ENCODE measurements at places on chromosomes 7 and 10.

- no peak for DNase-seq
Measured at GRCh38 chr7:108598914-108599580, 29.4 kb downstream of the DNAJB9 start.

DNA sequence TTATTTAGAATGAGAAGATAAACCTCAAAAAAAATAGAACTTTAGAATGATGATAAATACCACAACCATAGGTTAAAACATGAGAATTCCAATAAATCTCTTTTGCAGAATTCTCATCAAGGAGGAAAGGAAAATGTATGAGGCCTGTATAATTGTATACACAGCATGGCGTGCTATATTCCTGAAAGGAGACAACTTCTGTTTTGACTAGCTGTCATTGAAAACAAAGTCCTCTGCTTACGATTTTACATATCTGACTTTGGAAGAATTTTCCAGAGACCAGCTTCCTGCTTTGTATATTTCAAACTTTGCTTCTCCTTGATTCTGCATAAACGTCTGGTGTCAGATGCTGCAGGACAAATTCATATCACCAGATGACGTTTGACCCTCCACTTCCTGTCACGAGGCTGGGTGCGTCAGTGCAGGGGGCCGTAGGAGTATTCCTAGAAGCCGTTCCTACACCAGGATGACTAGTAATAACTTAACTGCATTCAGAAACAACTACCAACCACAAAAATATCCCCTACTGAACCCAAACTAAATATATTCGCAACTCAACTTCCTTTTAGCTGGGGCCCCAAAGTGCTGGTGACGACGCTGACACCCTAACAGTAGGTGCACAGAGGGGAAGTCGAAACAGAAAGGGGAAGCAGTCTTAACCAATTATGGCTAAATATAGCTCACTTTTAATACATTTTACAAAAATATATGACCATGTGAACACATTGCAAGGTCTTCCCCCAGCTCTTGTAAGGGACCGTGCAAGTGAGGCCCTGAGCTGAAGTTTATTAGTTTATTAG is 178.6 kb upstream of the INHBA start:
- DNase-seq: no peak

DNA sequence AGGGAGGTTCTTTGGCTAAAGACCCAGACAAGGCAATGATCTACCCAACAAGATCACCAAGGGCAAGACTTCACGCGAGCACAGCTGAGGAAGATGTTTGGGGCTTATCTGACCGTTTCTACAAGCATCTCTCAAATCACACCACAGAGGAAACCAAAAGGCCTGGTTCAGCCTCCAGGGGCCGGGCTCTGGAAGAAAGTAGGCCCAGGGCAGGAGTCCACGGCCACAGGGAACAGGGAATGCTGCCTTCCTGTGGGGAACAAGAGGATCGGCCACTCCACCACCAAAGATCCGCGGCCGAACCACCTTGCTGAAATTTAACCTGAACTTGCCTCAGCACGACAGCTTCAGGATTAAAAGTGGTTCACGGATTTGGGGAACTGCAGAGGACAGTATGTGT is 332.5 kb downstream of the PTPRN2 start:
- no peak for DNase-seq

GRCh38 chr10:123645615-123646014 is 20.5 kb upstream of the GPR26 start:
- DNase-seq: no peak

- no peak for DNase-seq
Measured at GRCh38 chr7:96927131-96927530, 78.2 kb upstream of the DLX6 start.

GRCh38 chr10:68047554-68048327 is 27.3 kb downstream of the HERC4 start:
- DNase-seq: no peak

DNA sequence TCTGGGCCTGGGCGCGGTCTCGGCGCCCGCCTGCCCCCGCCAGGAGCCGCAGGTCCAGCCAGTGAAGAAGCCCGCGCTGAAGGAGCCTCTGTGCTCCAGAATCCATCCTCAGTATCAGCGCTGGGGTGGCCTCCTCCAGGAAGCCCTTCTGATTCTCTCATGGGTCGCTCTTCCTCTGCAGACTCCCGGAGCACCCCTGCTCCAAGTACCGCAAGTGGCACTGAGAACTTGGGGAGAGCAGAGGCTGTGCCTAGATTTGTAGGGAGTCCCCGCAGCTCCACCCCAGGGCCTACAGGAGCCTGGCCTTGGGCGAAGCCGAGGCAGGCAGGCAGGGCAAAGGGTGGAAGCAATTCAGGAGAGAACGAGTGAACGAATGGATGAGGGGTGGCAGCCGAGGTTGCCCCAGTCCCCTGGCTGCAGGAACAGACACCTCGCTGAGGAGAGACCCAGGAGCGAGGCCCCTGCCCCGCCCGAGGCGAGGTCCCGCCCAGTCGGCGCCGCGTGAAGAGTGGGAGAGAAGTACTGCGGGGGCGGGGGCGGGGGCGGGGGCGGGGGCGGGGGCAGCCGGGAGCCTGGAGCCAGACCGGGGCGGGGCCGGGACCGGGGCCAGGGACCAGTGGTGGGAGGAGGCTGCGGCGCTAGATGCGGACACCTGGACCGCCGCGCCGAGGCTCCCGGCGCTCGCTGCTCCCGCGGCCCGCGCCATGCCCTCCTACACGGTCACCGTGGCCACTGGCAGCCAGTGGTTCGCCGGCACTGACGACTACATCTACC is at the start of gene ALOX5:
Gene ALOX5, plus strand, starts transcription at position 641 of the 774 bp plus-strand sequence. Its CDS starts 64 bp downstream, at position 705.
- peak; percentile 51 for DNase-seq

DNA sequence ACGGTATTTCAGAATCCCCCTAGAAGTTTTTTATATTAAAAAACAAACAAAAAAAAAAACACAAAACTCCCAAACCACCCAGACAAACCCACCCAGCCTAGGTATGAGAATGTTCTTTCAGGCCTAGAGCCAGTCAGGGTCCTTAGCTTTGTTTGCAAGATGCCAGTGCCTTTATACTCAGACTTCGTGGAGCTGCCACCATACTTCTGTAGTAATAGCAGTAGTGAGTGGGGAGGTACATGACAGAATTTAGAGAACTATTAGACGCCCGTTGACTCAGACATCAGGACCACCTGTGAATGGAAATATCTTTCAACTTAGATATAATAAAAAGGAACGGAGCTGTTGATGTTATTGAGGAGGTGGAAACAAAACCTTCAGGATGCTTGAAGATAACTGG is 138.2 kb upstream of the MKLN1 start:
- DNase-seq: no peak

- DNase-seq: no peak
Measured at GRCh38 chr10:5915451-5915850, 25.4 kb downstream of the FBH1 start.

GRCh38 chr7:25084821-25085220 is 40.2 kb downstream of the CYCS start:
- DNase-seq: no peak

DNA sequence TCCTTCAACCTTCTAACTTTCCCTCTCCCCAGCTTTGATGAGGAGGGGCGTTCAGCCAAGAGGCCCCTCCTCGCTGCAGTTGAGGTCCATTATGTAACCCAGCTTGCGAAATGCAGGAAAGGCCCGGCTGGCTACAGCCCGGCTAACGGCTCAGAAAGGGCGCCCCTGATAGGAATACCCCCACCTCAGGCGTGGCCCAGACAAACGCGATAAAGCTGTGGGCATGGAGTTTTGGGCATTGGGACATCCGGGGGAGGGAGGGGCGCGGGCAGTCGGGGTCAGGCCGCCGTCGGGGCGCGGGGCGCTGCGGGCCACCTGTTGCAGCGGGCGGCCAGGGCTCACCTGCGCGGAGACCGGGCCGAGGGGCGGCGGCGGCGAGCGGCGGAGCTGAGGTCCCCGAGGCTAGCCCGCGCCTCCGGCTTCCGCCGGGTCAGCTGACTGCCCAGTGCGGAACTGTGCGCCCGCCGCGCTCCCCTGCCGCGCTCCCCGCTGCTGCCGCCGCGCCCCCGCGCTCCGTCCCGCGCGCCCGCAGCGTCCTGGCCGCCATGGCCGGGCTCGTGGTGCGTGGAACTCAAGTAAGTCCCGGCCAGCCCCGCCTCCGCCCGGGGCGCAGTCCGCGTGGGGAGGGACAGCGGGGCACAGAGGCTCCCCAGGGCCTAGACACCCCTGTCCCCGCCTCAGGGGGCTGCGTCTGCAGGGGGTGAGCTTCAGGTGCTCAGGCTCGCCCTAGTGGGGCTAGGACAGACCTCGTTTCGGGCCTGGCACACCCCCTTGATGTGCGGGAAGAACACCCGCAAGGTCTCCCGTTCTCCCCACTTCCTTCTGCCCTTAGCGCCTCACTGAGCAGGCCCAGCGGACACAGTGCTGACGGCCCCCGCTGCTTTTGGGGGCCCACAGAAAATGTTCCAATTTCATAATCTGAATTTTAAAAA is at the start of gene LRMDA:
Gene LRMDA, plus strand, starts transcription at position 445 of the 932 bp plus-strand sequence.
- no peak for DNase-seq

DNA sequence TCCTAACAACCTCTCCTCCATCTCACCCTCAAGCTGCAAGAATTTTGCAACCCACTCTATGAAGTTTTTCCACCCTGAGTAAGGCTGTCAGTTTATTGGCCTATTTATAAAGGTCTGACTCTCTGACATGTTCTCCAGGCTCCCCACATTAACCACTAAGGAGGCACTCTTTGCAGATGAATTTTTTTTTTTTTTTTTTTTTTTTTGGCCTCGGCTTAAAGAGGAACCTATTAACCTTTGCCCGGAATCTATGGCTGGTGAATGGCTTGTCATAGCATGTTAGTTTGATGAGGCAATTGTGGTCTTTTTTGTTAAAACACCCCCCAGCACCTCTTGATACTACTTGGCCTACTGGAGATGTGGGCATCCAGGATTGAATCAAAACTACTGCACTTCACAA is 57.1 kb downstream of the TBXAS1 start:
- no peak for DNase-seq

DNA sequence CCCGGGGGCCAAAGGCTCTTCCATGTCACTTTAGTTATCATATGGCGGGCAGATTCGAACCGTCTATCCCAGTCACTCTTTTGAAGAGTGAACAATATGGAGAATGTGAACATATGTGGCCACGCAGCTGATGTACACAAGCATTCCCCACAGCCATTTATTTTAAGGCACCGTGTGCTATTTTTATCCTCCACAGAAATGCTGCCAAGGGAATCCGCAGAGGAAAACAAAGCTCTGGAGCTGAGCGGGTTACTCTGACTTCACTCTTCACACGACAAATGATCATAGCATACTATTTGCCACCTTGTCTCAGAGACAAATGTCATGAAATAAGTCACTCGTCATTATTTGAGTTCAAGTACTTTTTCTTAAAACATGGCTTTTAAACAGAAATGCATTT is 100.3 kb downstream of the CTBP2 start:
- DNase-seq: no peak

DNA sequence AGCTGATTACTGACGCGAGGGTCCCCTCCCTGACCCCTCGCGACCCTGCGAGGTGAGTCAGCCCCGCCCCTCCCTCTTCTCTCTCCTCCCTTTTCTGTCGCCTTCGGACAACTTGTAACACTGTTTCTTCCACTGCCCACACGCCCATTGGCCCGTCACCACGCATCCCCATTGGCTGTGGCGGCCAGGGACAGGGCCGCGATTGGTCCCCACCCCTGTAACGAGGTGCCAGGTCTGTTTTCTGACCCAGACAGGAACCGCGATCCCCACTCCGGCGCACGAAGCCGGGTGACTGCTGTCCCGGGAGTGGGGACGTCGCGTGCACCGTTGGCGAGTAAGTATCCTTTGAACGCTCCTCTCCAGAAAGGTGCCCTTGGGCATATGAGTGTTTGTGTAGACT is at the start of gene STRA8:
Gene STRA8, plus strand, starts transcription at position 269 of the 400 bp plus-strand sequence. CDS start 6,687 bp downstream, outside the sequence.
- no peak for DNase-seq

DNA sequence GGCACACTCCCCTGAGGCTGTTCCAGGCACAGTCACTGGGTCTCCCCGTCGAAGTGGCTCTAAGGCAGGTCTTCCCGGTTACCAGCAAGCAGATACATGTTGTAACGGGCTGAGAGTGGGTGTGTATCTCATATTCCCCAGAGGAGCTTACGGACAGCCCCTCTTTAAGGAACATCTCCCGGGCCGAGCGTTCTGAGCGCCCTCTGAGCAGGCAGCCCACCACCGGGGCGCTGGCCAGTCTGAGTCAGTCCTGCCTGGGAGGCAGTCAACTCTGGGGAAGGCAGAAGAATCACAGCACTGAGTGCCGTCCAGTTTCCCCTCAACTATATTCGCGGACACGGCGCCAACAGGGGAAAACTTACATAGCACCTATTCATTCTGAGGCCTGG is 117.4 kb downstream of the LHPP start:
- DNase-seq: peak; percentile 22

DNA sequence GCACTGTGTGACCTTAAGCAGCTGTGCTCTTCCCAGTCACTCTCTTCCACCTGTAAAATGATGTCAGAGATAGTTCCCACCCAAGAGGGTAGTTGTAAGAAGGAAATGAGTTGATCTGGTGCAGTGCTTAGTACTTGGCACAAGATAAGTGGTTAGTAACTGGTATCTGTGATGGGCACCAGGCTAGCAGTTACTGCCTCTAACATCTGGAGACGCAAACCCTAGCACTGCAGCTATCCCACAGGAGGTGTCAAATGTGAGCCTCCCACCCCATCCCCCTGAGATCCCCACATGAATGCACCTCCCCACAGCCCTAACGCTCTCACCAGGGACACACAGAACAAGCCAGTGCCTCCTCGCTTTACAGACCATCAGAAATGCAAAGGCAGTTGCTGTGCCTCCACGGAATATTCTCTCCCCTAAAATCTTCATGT is 72.0 kb downstream of the KCNMA1 start:
- no peak for DNase-seq

- DNase-seq: peak; percentile 19
Measured at GRCh38 chr10:129956876-129957673, 7.0 kb downstream of the EBF3 start.

- DNase-seq: no peak
Measured at GRCh38 chr7:47069385-47070076, 512.4 kb downstream of the TNS3 start.

DNA sequence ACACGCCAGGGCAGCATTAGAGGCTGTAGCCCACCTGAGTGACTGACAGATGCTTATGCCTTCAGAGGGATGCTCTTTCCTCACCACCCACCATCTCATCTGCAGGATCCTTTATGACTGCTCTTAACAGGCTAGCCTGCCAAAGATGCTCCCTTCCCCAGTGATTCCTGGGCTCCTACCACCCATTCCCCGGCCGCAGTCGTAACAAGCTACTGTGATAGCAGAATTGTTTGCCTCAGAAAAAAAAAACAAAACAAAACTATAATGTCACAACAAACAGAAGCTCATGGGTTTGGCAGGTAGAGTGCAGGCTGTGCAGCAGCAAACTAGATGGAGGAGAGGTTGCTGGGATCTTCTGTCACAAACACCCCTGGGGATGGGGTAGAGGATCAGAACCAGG is 343.9 kb upstream of the ZMIZ1 start:
- no peak for DNase-seq

DNA sequence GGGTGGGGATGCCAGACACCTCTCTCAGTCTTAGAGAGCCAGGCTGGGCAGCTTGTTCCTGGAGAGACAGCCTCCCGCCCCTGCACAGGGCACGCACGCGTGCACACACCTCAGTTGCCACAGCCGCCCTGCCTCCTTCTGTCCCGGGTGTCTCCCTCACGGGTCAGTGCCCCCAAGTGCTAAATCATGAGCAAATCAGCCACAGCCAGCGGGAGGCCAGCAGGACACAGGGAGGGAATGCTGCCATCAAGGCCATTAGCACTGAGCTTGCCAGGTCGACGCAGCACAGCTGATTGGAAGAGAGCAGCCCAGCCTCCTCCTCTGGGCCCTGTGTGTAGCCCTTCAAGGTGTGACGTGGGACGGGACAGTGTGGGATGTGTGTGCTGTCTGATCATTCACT is 130.4 kb downstream of the CDH23 start:
- no peak for DNase-seq

GRCh38 chr10:28559618-28560017 is 26.7 kb downstream of the WAC start:
- DNase-seq: no peak

All from ELF-1 (cell line).